ENCODE measurements at places on chromosomes 4 and X.
A peak's percentile ranks its signal among the peaks of the same experiment; 100 is the strongest.

GRCh38 chr4:139556071-139556723, at the start of gene SETD7:
SETD7 (minus strand) TSS chr4:139556219; CDS start chr4:139556137, 82 bp downstream.
- no peak for DNase-seq

DNA sequence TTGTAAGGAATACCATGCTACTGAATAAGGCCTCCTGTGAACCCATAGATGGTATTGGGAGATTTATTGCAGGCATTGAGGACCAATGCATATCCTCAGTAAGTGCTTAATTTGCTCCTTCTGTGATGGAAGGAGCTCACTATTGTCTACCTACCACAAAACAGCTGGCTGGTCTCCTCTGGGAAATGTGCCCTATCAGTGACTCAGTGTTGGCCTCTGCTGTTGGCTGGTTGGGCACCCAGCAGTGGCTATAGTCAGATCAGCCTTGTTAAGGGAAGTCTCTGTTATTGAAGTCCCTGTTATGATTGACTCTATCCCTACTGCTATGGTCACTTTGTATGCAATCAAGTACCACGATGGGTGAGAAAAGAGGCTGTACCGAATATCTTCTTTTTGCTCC, 27.5 kb upstream of the OTUD4 start:
- no peak for DNase-seq

GRCh38 chr4:72846280-72847111, 223.0 kb downstream of the COX18 start:
- DNase-seq, result no peak

- no peak for DNase-seq
These were observed 10.5 kb downstream of the ANTXR2 start for GRCh38 chr4:80062527-80062926.

- DNase-seq, result no peak
These were observed 561.3 kb upstream of the INTU start for GRCh38 chr4:127071443-127071842.

- DNase-seq, result peak; percentile 8
These were observed 37.1 kb upstream of the HERC6 start for GRCh38 chr4:88341227-88342192.

- no peak for DNase-seq
These were observed 74.3 kb upstream of the IGFBP7 start for GRCh38 chr4:57184378-57185029.

DNA sequence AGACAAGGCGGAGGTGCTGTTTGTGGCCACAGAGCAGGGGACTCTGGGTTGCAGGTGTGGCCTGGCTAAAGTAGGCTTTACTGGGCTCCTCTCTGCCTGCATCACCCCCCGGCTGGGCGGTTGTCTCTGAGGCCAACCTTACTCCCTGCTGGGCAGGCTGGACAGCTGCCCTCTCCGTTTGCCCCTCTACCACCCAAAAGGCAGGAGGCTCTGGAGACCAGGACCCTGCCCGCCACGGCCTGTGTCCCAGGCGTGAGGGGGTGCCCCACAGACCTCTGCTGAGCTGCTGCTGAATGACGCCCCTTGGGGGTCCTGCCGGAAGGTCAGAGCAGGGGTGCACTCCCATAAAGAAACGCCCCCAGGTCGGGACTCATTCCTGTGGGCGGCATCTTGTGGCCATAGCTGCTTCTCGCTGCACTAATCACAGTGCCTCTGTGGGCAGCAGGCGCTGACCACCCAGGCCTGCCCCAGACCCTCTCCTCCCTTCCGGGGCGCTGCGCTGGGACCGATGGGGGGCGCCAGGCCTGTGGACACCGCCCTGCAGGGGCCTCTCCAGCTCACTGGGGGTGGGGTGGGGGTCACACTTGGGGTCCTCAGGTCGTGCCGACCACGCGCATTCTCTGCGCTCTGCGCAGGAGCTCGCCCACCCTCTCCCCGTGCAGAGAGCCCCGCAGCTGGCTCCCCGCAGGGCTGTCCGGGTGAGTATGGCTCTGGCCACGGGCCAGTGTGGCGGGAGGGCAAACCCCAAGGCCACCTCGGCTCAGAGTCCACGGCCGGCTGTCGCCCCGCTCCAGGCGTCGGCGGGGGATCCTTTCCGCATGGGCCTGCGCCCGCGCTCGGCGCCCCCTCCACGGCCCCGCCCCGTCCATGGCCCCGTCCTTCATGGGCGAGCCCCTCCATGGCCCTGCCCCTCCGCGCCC, 920 bp downstream of the HTT-AS start:
- DNase-seq, result no peak

GRCh38 chr4:69858690-69859089, 1.3 kb downstream of the SULT1E1 start:
- no peak for DNase-seq

DNA sequence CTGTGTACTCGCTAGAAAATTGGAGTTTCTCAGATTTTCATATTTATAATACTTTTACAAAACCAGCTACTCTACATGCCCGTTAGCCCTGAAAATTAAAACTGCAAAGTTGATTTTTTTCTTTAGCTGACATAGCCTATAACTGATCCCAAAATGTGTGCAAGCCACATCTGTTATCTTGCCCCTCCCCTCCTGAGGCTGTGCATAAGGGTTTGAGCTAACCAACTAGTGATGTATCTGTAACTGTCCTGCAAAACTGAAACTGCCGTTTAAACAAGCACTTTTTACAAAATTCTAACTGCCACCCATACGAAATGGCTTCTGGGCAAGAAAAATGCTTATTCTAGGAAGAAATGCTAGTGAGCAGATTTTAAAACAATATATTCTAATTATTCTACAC, 59.1 kb downstream of the EDNRA start:
- DNase-seq, result no peak

- no peak for DNase-seq
These were observed 59.7 kb upstream of the TMEM164 start for GRCh38 chrX:109943092-109943739.

DNA sequence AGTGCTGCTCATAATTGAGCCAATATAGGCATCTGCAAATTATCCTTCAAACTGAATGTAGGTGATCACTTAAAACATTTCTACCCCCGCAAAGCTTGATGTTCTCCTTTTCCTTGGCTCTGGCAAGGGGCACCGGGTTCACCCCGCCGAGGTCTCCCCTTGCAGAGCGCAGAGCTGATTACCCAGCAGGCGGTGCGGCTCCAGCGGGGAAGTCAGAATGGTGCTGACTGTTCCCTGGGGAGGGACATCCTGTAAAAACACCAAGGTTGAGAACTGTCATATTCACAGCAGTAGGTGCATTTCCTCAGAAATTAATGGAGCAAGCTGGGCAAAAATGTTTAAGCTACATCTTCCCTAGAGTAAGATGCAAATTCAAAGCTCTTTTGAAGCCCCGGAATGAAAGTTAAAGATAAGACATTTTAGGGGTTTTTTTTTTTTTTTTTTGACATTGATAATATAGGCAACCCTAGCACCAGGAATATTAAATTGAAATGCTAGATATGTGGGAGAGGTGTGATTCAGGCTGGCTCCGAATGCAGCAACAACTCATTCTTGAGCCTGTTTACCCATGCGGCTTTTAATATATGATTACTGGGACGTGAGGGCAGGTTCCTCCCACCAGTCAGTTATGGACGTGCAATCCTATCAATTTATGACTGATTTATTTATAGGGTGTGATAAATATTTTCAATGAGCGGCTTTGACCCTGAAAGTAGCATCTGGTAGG, 767.3 kb upstream of the TENM3 start:
- DNase-seq, result no peak

DNA sequence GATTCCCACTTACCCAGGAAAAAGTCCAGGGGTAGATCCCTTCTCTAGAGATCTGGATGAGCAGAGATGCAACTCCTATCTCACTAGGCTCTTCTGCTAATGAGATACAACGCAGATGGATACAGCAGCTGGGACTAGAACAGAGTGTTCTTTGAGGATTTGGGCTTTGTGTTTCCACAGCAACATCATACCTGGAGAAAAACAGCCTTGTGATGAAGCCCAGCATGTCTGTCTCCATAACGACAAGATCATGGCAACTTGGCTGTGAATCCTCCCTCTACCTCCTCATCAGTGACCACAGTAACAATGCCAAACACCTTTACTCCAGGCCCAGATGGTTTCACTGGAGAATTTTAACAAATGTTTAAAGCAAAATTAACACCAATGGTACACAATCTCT, 80.1 kb downstream of the RCHY1 start:
- DNase-seq, result no peak

DNA sequence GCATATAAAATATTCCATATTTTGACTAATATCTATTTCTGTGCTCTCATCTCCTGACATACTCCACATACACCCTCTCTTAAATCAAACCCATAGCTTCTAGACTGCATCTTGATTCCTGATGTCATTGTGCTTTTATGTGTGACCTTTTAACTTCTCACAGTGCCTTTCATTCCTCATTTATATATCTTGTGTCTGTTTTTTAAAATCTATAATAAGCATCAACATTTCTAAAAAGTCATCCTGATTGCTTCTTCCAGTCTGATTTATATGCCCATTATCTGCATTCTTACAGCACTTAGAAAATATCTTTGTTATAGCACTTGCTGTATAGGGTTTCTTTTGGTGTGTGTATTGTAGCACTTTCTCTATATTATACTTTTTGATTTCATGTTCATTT, 190.1 kb upstream of the ITM2A start:
- no peak for DNase-seq

- DNase-seq, result no peak
These were observed 155.7 kb upstream of the MAP3K15 start for GRCh38 chrX:19670854-19671620.

DNA sequence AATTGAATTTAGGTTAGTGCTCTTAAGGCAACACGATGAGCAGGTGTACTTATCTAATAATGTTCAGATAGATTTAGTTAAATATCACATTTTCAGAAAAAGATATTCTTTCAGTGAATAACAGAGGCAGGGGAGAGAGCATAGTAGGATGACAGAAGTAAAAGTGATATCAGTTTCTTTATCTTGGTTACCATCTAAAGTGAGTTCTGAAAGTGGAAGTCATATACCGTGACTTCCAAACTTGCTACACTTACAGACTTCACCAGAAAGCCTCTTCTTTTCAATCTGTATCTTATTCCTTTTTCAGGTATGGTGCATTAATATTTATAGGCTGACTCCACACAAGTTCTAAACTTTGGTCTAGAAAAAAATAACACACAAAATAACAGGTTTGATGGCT, 124.9 kb downstream of the POU4F2 start:
- no peak for DNase-seq

DNA sequence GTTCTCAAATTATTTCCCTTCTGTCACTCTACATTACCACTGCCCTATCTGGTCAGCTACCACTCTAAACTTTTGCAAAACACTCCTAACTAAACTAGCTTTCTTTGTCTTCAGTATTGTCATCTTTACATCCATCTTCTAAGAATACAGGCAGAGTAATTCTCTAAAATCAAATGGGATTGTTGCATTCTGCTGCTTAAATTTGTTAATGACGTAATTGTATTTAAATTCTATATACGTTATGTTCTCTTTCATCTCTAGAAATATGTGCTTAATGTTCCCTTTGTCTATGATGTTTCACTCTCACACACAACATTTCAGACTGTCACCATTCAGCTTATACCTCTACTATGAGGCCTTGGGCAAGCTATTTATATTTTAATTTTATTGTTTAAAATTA, 1041.1 kb upstream of the POU3F4 start:
- no peak for DNase-seq

DNA sequence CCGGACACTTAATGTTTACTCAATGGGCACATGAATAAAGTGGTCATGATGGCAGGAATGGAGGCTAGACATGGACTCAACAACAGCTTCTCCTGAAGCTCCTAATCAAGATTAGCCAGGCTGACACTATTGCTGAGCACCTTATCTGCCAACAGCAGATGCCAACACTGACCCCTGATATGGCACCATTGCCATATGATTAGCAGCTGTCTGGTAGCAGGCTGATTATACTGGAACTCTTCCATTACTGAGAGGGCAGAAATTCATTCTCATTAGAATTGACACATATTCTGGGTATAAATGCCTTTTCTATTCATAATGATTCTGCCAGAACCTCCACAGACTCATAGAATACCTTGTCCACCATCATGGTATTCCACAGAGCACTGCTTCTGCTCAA, 18.4 kb upstream of the AFF1 start:
- no peak for DNase-seq

DNA sequence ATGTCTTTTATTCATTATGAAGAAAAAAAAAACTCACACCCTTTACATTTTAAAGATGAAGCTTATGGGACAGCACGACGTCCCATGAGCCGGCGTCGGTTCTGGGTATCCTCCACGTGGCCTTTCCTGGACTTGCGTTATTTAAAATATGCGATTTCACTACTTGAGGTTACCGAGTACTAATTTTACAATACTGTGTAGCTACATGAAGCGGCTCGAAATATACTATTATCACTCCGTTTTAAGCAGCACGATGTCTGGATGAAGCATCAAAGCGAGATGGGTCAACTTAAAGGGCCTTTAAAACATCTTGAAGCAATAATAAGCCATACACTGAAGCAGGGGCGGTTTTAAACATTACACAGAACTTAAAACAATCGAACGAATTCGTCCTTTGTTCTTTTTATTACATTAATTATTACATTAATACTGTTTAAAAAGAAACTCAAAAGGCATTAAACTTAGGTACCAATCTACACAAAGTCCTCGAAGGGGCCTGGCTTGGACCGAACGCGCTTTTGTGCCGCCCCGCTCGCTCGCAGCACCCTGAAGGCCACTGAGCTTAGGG, 1.4 kb upstream of the KLF3 start:
- DNase-seq, result no peak

GRCh38 chrX:68808686-68809357, 20.0 kb upstream of the EFNB1 start:
- DNase-seq, result no peak

- DNase-seq, result no peak
These were observed 8.3 kb upstream of the RAP2C start for GRCh38 chrX:132227383-132228112.

DNA sequence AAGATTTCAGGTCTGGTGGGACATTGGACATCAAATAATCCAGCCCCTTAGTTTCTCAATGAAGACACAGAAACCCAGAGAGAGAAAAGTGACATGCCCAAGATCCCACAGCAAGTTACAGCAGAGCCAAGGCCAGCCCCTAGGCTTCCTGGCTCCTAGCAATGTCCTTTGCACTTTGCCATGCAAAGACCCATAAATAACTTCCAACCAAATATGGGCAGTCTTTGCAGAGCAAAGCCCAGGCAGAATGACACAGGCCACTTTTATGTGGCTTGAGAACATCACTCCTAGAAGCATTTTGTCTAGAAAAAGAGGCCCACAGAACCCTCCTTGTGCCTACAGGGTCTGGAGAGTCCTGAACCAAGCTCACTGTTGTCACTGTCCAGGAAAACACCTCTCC, 78.1 kb upstream of the ATP6AP2 start:
- no peak for DNase-seq

DNA sequence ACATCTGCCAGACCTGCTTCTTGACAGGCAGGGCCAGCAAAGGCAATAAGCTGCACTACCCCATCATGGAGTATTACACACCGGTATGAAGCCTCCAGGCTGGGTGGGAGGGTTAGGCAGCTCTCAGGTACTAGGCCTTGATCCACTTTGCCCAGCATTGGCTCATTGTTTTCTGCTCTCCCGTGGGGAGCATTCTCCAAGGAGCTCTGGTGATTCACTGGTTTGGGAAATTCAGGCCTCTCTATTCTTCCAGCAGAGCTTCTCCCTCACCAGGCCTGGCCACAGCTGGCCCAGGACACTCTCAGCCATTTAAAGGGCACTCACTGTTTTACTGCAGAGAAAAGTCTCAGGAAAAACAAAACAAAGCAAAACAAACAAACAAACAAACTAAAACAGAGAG, 33.0 kb downstream of the DRP2 start:
- DNase-seq, result no peak

Data from NCI-H187 treated with DMSO at 0.1 percent for 48 hours (cell line).